ENCODE measurements at places on chromosomes 11 and 22.
A peak's percentile ranks its signal among the peaks of the same experiment; 100 is the strongest.

GRCh38 chr11:43567396-43567975 lies 113.1 kb upstream of the HSD17B12 start:
- DNase-seq: peak; percentile 19

DNA sequence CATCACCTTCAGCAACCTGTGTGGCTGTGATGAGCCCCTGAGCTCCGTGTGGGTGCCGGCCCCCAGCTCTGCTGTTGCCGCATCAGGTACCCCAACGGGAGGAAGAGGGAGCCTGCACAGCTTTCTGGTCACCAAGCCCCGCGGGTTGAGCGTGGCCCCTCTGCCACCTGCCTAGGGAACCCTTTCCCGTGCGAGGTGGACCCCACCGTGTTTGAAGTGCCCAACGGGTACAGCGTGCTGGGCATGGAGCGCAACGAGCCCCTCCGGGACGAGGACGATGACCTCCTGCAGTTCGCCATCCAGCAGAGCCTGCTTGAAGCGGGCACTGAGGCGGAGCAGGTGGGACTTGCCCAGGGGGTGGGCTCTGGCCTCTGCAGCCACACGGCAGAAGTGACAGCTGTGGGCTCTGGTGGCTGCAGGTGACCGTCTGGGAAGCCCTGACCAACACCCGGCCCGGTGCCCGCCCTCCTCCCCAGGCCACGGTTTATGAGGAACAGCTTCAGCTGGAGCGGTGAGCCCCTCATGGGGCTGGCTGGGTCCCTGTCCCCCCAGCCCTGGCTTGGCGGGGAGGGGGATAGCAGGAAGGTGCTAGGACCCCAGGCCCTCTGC lies 1.9 kb upstream of the SSH3 start:
- DNase-seq: no peak

GRCh38 chr22:31602259-31602952 lies 59.6 kb downstream of the PISD start:
- DNase-seq: peak; percentile 66

DNA sequence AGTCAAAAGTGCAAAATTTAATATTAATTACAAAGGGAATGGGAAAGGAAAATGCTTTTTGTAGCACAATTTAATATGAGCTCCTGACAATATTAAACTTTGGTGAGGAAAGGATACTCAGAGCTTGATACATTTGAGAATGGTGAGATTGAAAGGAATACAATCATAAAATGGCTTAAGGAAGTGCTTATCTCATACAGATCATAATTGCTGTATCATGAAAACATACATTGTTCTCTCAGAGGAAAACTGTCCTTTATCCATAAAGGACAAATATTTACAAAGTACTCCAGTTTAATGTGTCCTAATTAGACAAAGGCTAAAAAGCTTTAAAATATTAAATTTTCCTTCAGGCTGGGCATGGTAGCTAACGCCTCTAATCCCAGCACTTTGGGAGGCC lies 260.4 kb downstream of the TMEM135 start:
- no peak for DNase-seq

DNA sequence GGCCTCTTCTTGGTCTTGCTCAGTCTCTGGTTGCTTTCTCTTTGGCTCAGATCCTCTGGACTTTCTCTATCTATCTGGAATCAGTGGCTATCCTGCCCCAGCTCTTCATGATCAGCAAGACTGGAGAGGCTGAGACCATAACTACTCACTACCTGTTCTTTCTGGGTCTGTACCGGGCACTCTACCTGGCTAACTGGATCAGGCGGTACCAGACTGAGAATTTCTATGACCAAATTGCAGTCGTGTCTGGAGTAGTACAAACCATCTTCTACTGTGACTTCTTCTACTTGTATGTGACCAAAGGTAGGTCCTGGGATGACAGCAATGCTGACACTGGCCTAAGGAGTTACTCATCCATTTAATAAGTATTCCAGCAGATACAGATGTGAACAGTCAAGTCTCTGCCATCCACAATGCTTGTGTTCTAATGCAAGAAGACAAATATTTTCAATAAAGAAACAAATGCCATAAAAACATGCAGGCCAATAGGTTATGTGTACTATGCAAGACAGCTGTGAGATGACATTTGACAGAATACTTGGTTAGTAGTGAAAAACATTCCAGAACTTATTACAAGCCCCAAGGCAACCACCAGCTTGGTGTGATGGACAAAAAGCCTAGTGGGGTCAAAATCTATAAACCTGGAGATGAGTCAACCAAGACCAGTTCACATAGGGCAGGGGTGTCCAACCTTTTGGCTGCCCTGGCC lies 13.4 kb downstream of the KDELR3 start:
- no peak for DNase-seq

DNA sequence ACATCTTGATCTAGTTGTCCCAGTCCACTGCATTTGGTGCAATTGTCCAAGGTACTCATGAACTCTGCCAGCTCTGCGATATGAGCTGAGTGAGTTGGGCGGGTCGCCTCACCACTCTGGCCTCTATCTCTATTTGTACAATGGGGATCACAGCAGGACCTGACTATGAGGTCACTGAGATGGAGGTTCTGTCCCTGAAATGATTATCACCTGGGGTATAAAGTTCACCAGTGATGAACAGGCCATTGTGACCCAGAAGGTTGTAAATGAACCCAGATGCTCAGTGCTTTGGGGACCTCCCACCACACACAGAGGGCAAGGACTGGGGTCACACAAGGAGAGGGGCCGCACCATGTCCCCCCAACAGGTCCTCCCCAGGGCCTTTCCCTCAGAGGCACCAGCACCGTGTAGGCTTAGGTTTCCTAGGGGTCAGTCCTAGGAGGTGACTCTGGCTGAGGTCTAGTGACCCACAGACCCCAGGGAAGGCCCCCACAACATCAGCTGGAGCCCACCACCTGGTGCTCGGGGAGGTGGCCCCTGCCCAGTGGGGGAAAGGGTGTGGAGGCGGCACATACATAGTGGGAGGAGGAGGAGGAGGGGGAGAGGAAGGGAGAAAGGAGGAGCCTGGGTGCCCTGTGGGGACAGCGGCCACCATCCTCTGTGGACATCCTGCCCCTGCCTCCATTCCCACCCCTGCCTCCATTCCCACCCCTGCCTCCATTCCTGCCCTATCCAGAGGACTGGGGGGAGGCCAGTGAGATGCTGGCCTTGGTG lies 25.0 kb upstream of the IGLL1 start:
- no peak for DNase-seq

All from non-pigmented ciliary epithelial cell (primary cell).